ENCODE measurements at places on chromosomes 6 and 20. TPM values are rescaled to one million over a fixed set of nuclear protein-coding genes. Genes with fewer than 3 reads are reported as not detected.

Gene SPATS1
- total RNA-seq, result 1.4 TPM

Gene TSBP1
- total RNA-seq, result not detected

Gene SH3BGRL2
- 7.8 TPM for total RNA-seq

Gene PREP
- 12.5 TPM for total RNA-seq

Gene CLPSL2
- total RNA-seq, result not detected

Gene TRMT6
- total RNA-seq, result 11.8 TPM

Gene KHDRBS2
- total RNA-seq, result 2.2 TPM

Gene OXT
- total RNA-seq, result not detected

Gene PTCHD4
- 1.2 TPM for total RNA-seq

Gene AKAP12
- total RNA-seq, result 181 TPM

DNA sequence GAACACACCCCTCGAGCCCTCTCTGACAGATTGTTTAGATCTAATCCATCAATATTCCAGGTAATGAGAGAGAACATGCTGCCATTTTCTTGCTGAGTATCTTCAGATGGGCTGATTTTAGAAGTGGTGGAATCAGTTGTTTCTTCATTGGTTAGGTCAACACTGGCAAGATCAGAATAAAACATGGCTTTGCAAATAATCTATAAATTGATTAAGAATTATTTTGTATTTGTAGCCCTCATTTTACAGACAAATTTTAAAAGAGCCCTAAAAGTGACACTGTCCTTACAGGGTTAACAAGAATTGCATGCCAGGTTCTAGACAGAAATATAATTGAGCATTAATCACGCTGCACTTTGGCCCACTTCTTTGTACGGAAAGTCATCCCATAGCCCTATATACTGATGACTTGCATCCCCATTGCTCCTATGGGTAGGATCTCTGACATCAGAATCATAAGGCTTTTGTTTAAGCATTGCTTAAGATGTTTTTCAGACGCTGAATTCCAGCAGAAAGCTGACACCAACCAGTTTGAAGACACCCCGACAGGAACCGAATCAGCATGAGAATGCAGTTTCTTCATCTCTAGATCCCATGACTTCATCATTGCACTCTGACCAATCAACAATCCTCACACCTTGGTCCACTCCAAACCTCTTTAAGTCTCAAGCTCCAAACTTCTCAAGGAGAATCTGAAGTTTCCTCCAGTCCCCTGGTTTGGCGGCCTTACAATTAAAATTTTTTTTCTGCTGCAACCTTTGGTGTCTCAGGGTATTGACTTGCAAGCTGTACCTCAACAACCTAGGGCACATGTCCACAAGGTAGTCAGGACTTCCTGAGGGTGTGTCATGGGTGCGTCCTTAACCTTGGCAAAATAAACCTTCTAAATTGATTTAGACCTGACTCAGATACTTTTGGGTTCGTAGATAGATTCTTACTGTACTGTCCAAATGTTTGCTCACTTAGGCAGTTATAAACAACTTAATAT, 7.8 kb downstream of the TDP2 start:
- peaks cover 5% of the 10 kb centered on the region for H3K4me1 ChIP-seq
- no peaks in the 10 kb centered on the region for H3K27me3 ChIP-seq
- no peak overlapping the region for H3K27ac ChIP-seq

DNA sequence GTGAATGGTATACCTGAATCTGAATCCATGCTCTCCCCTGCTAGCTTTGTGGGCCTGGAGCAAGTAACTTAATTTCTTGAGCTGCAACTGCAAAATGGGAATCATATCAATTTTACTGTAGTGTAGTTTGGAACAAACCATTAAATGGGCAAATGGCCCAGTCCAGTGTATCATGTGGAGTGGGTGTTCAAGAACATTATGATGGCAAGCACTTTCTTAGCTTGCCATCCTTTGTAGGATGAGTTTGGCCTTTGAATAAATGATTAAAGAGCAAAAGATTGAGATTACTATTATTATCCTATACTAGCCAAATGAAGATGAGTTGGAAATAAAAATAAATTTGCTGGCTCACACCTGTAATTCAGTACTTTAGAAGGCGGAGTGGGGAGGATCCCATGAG, 120.4 kb downstream of the SESN1 start:
- no peaks in the 10 kb centered on the region for H3K27me3 ChIP-seq
- no peak overlapping the region for H3K27ac ChIP-seq
- no peaks in the 10 kb centered on the region for H3K36me3 ChIP-seq
- H3K4me3 ChIP-seq, result no peak overlapping the region
- no peak for DNase-seq

DNA sequence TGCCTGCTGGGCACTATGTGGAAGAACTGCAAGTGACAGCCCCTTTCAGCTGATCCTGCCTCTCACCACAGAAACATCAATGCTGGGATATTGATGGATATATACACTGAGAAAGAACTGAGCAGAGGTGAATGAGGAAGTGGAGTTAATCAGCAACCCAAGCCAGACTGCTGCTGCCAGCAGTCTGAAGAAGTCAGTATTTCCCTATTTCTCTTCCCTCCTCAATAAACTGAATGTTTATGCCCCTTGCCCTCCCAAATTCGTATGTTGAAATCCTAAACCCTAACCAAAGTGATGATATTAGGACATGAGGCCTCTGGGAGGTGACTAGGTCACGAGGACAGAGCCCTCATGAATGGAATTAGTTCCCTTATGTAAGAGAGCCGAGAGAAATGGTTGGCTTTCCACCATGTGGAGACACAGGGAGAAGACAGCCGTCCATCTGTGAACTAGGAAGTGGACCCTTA, 76.3 kb downstream of the CDK19 start:
- no peak for DNase-seq
- no peaks in the 10 kb centered on the region for H3K4me1 ChIP-seq

DNA sequence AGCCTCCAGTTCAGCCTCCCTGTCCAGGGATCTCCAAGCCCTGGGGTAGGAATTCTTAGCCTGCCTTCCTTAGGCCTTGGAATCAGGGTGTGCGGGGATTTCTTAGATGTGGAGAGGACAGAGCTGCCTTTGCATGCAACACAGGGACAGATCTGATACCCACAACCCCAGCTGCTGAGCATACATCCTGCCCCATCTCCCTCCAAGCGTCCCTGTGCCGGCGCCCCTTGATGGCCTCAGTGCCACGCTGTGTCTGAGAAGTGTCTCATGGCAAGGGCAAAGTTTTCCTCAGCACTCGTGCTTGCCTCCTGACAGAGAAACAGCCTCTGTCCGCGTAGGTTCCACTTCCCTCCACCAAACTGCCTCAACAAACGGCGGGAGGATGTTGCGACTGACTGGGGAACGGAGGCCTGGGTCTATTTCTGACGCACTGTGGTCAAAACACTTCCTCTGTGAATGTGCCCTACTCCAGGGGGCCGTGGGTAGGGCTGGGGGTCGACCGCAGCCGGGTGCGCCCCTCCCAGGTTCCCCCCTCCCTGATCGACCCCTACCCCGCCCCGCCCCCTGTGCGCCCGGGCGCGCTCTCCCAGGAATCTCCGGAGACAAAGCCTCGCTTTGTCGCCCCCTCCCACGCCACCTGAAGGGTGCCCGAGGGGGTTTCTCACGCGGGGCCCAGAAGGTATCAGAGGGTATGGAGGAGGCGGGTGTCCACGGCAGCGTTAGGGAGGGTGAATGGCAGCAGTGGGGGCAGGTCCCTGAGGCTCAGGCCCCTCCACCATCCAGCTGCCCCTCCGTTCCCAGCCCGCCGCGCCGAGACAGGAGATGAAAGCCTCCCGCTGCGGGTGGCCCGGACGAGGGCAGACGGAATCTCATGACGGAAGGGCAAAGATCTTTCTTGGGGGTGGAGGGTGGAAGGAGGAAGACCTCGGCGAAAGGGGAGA, 806 bp downstream of the MICAL1 start:
- no peaks in the 10 kb centered on the region for H3K27me3 ChIP-seq
- no peaks in the 10 kb centered on the region for H3K36me3 ChIP-seq
- H3K4me1 ChIP-seq, result peaks cover 3% of the 10 kb centered on the region

DNA sequence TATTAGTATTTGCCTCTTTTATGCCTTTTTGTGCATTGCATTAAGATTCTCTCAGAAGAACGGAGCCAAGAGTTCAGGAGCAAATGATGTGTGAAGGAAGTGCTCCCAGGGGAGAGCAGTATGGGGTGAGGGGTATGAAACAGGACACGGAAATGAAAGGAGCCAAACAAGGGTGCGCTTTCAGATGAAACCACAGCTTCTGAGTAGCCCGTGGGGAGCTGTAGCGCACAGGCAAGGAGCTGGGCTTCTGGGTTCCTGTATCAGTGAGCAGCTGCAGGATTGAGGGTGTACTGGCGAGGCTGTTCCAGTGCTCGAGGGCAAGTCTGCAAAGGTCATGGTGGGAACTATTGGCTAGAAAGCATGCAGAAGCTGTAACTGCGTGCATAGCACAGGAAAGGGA, 25.4 kb downstream of the ANKEF1 start:
- H3K4me3 ChIP-seq, result no peak overlapping the region
- no peak overlapping the region for H3K27ac ChIP-seq
- H3K4me1 ChIP-seq, result no peaks in the 10 kb centered on the region
- no peaks in the 10 kb centered on the region for H3K27me3 ChIP-seq
- no peaks in the 10 kb centered on the region for H3K36me3 ChIP-seq

DNA sequence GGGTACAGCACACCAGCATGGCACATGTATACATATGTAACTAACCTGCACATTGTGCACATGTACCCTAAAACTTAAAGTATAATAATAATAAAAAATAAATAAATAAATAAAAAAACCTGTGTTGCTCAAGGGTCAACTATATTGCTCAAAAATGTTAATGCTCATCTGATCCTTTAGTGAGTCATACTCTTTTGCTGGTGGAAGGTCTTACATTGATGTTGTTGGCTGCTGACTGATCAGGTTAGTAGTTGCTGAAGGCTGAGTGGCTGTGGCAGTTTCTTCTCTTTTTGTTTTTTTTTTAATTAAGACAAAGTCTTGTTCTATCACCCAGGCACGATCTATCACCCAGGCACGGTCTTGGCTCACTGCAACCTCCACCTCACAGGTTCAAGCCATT, 29.6 kb upstream of the SMIM26 start:
- H3K27me3 ChIP-seq, result no peaks in the 10 kb centered on the region
- no peaks in the 10 kb centered on the region for H3K4me1 ChIP-seq
- H3K4me3 ChIP-seq, result no peak overlapping the region
- DNase-seq, result no peak

GRCh38 chr20:32731882-32732266, 11.4 kb downstream of the COMMD7 start:
- no peak overlapping the region for H3K27ac ChIP-seq
- no peak for DNase-seq
- H3K36me3 ChIP-seq, result no peaks in the 10 kb centered on the region
- H3K27me3 ChIP-seq, result no peaks in the 10 kb centered on the region
- H3K4me3 ChIP-seq, result no peak overlapping the region

GRCh38 chr6:30821862-30822784, 62.2 kb upstream of the DDR1 start:
- H3K4me1 ChIP-seq, result peaks cover 2% of the 10 kb centered on the region
- no peak for DNase-seq
- H3K36me3 ChIP-seq, result no peaks in the 10 kb centered on the region
- H3K27ac ChIP-seq, result no peak overlapping the region
- H3K27me3 ChIP-seq, result no peaks in the 10 kb centered on the region

- no peak for DNase-seq
- H3K4me1 ChIP-seq, result no peaks in the 10 kb centered on the region
- H3K4me3 ChIP-seq, result no peak overlapping the region
These were observed 66.9 kb downstream of the RSPH3 start for GRCh38 chr6:158933079-158933595.

- no peak for DNase-seq
- H3K4me3 ChIP-seq, result no peak overlapping the region
- H3K27ac ChIP-seq, result no peak overlapping the region
- no peaks in the 10 kb centered on the region for H3K4me1 ChIP-seq
These were observed 6.1 kb downstream of the C20orf173 start for GRCh38 chr20:35523298-35523888.

DNA sequence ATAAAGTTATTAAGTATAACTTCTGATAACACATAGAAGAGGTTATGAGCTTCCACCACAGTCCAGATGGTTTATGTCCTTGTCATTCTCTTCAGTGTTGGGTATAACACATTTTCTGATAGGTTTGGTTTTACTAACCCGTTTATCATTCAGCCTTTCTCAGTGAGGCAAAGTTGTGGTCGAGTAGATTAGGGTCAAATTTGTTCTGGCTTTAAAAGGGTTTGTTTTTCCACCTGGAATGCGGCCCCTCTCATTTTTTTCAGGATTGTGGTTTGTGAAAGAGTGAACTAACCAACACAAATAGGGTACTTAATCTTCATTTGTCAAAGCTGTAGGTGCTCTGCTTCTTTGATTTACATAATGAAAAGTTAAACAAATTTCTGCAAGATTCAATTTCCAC, 204.2 kb upstream of the ASCC3 start:
- no peak overlapping the region for H3K27ac ChIP-seq
- H3K27me3 ChIP-seq, result no peaks in the 10 kb centered on the region

- no peaks in the 10 kb centered on the region for H3K4me1 ChIP-seq
- no peak overlapping the region for H3K4me3 ChIP-seq
- no peak for DNase-seq
- no peaks in the 10 kb centered on the region for H3K27me3 ChIP-seq
- no peaks in the 10 kb centered on the region for H3K36me3 ChIP-seq
- H3K27ac ChIP-seq, result no peak overlapping the region
These were observed 215.5 kb upstream of the SNX9 start for GRCh38 chr6:157607317-157608109.

GRCh38 chr6:99132026-99132635, 184.4 kb upstream of the FBXL4 start:
- H3K4me3 ChIP-seq, result no peak overlapping the region
- H3K4me1 ChIP-seq, result no peaks in the 10 kb centered on the region
- no peaks in the 10 kb centered on the region for H3K36me3 ChIP-seq
- no peak overlapping the region for H3K27ac ChIP-seq

- DNase-seq, result no peak
- no peaks in the 10 kb centered on the region for H3K27me3 ChIP-seq
- H3K4me1 ChIP-seq, result peaks cover 3% of the 10 kb centered on the region
- H3K4me3 ChIP-seq, result no peak overlapping the region
These were observed 268.6 kb downstream of the DLL1 start for GRCh38 chr6:170022291-170022722.

- no peaks in the 10 kb centered on the region for H3K27me3 ChIP-seq
- DNase-seq, result no peak
- no peak overlapping the region for H3K27ac ChIP-seq
These were observed 212.6 kb upstream of the PCSK2 start for GRCh38 chr20:17014217-17014616.

- no peak overlapping the region for H3K4me3 ChIP-seq
- H3K27me3 ChIP-seq, result no peaks in the 10 kb centered on the region
- DNase-seq, result no peak
- H3K36me3 ChIP-seq, result no peaks in the 10 kb centered on the region
These were observed 29.8 kb downstream of the APCDD1L start for GRCh38 chr20:58485393-58485792.

GRCh38 chr20:57587989-57588377, 27.1 kb downstream of the PCK1 start:
- H3K4me1 ChIP-seq, result peaks cover 4% of the 10 kb centered on the region
- no peaks in the 10 kb centered on the region for H3K27me3 ChIP-seq
- no peak overlapping the region for H3K27ac ChIP-seq
- DNase-seq, result no peak

GRCh38 chr6:92577077-92577719, 842.2 kb downstream of the EPHA7 start:
- no peak overlapping the region for H3K27ac ChIP-seq
- H3K4me1 ChIP-seq, result no peaks in the 10 kb centered on the region

- no peak overlapping the region for H3K4me3 ChIP-seq
- H3K27ac ChIP-seq, result no peak overlapping the region
- H3K36me3 ChIP-seq, result no peaks in the 10 kb centered on the region
- no peak for DNase-seq
- H3K27me3 ChIP-seq, result no peaks in the 10 kb centered on the region
These were observed 495.4 kb upstream of the MMS22L start for GRCh38 chr6:97778290-97779038.

- H3K27ac ChIP-seq, result no peak overlapping the region
- no peak overlapping the region for H3K4me3 ChIP-seq
- DNase-seq, result no peak
These were observed 54.1 kb upstream of the TULP1 start for GRCh38 chr6:35566794-35567193.

All from ovary (tissue), 10 donors.